Stimulated activated CD4-positive, alpha-beta T cell treated with anti-CD3 and anti-CD28 coated beads, Interleukin-2, amount 100 ng/mL, for 48 hours (primary cell): ENCODE measurements at places on chromosomes 1 and 21.

GRCh38 chr1:177880339-177880891, 89.4 kb downstream of the SEC16B start:
- no peak for DNase-seq

DNA sequence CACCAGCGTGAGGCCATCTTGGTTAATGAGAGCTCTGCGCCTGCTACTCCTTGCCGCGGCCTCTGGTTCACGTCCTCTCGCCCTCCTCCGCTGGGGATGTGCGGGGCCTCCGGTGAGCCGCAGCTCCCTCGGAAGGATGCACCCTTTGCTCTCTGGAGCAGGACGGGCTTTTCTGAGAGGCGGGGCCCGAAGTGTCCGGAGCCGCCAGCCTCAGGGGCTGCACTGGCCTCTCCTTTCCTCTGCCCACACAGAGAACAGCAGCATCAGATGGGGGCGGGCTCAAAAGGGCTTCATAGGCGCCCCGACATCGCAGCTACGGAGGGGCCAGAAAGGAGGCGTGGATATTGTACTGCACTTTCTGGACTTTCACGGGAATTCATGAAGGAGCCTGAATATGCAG, 284.7 kb downstream of the CAMTA1 start:
- DNase-seq, result no peak

- no peak for DNase-seq
Measured at GRCh38 chr1:111847466-111847865, 91.8 kb downstream of the DDX20 start.

DNA sequence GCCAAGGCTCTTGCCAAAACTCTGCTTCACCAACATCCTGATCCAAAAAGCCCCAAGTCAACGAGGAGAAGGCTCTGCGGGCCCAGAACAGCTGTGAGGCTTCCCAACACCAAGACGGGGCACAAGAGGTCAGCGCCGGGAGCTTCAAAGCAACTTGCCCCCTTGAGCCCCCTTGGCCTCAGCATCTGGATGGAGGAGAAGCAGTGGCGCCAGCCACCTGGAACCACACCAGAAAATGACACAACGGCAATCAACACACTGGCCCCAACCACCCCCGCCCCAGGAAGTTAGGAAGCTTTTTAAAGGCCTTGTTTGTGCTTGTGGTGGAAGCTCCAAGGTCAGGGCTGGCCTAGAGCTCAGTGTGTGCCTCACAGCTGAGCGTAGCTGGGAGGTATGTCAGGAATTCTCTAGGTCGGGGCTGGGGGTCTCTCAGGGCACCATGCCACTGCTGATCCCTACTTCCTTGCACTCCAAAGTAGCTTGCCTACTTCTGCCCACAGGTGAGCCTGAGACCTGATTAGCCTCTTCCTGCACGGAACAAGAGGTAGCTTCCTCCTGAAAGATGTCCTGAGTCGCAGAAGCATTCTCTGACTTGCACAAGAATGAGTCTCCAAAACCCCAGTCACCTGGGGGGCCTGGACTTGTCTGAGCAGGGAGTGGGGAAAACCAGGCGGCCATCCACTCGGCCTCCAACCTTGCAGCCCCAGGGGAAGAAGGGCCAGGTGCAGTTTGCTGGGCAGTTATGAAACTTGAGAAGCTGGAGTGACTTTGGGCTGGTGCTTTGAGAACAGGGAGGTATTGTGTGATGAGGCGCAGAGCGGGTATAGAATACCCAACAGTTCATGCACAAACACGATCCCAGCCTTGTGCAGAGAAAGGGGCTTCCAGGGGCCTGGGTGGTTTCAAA, 9.7 kb upstream of the SRP9 start:
- no peak for DNase-seq

- DNase-seq, result no peak
Measured at GRCh38 chr1:175947771-175948170, 204.4 kb upstream of the TNR start.

- DNase-seq, result no peak
Measured at GRCh38 chr1:84961316-84961715, 35.6 kb downstream of the MCOLN2 start.

DNA sequence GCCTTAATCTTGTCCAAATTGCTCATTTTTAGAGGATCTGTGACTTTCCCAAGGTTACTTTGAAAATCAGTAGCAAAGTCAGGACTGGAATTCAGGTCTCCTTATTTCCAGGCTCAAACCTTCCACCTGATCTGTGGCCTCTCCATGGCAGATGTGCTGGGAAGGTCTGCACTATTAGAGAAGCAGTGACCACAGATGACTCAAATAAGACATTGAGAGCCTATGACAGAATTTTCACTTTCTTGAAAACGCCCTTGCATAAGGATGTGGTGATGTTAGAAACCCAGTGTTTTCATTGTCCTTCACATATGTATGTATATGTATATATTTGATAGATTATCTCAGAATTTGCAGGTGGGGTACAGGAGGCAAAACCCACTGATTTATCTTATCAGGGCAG, 45.3 kb downstream of the TTC39A start:
- no peak for DNase-seq

DNA sequence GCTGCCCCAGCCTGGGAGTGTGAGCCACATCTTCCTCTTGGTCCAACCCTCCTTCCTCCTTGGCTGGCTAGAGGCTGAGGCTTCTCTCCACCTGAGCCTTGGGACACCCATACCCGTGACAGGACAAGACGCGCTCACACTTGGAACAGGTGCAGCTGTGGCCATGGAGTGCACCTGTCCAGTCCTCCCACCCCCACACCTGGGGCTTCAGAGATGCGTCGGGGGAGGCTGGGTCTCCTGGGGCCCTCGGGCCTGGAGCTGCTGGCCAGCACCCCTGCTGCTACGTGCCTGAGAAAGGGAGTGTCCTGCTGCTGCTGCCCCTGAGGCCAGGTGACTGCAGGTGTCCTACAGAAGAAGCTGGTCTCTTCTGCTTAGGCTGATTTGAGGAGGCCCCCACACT, 37.0 kb upstream of the TMEM52 start:
- DNase-seq, result no peak

DNA sequence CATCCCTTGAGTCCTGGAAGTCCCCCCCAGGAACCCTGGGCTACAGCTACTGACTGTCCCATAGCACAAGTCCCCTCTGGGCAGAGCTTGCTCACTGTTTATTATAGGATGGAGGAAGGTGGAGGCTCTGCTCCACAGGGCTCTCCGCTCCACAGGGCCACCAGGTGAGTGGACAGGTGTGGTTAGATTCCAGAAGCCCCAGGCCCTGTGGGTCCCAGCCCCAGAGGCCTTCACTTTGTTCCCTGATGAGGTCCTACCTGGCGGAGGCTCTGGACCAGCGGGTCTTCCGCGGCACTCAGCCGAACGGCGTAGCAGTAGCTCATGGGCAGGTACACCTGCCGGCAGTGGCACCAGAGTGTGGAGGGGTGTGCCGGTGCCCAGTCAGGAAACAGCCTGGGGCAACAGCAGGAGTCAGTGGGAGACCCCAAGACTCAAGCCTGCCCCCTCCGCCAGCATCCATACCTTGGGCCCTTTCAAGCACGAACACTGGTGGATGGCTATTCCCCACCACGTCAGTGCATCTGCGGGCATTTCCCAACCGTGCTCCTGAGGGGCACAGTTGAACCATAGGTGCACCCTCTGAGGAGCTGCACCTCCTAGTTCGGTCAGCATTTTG, 12.3 kb downstream of the LSS start:
- no peak for DNase-seq

GRCh38 chr1:30615076-30615795, 108.1 kb downstream of the MATN1 start:
- no peak for DNase-seq

DNA sequence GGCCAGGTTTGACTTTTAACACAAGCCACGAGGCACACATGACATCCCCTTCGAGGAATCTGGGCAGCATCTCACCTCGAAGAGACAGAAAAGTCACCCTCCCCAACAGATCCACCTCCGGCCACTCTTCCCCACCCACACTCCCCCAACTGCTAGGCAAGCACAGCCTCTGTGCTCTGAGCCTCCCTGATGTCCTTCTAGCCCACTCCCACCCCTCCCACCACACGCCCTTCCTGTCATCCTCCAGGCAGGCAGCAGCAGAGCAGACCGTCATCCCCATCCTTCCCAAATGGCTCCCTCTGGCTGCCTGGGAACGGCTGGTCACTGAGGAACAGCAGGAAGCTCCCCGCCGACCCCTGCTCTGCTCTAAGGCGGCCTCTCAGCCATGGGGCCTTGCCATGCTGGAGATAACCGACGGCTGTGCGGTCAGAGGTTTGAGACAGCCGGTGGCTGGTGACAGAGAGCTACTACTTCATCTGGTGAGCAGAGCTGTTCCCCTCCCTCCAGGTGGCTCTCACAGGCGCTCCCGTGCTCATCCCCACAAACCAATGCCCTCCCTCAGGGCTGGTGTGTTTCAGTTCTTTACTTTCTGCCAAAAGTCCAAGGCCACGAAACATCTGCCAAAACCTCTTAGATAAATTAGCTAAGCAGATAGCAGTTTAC, 25.6 kb downstream of the NPHP4 start:
- DNase-seq, result no peak

GRCh38 chr1:238789916-238790667, 596.3 kb upstream of the CHRM3 start:
- DNase-seq, result no peak

DNA sequence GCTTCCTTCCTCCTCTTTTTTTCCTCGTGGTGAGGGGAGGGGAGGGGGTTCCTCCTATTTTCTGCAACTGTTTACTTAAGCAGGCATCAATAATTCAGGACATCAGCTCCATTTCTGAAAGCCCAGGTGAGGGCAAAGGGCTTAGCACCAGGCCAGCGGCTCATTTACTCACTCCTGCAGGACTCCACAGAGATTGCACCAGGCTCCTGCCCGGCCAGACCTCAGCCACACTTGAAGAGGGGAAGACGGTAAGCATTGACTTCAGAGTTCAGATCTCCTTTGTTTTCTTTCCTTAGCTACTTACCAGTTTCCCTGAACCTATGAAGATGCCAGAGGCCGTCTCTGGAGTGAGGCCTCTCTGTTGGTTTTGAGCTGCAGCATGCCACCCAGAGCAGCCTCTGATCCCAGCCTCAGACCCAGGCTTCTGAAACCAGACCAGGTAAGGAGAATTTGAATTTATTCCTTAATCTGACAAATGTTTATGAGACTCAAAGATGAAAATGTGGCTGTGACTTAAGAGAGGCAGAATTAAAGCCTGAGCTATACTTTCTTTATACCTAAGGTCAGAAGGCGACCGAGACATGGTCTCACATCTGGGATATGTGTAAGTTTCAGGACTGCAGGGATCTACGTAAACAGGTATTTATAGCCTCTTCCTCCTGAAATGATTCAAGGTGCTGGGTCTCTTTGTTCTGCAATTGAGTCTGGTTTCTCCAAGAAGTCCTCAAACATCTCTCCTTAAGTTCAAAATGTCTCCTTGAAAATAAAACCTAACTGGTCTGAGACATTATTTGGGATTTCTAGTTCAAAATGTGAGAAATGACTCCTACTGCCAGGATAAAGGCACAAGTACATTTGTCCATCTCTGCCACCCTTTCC, 272.5 kb upstream of the RUNX1 start:
- DNase-seq, result no peak

GRCh38 chr1:39882152-39882551, 1.2 kb downstream of the TRIT1 start:
- DNase-seq, result no peak

DNA sequence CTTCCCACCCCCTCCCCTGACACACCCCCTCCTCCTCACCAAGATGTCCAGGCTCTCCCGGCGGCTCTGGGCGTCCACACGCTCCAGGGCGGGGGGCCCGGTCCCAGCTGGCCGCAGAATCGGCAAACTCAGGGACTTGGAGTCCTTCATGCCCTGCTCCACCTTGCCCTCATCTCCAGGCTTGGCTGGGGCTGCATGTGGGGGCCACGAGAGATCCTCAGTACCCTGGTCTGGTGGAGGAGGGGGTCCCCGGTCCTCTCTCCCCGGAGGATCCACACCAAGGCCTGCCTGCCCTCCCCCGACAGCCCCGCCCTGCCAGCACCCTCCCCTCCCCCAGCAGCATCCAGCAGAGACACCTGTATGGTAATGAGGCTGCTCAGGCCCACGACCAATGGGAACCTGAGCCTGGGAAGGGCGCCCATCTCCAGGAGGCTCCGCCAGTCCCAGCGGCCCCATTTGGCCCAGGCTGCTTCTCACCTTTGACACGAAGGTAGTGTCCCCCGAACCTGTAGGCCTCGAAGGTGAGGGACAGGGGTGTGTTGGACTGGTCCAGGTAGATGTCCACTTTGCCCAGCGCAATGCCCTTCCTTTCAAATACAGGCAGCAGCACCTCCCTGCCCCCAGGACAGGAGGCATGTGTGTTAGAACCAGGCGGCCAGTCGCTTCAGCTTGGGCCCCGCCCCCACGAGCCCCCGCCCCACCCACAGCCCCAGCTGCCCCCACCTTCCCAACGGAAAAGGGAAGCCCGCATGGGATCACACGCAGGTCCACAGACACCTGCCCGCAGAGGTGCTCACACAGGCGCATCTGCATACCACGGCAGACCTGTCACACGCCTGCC, 8.2 kb upstream of the TNFRSF25 start:
- DNase-seq, result no peak

GRCh38 chr1:33268457-33268856, 12.2 kb downstream of the ZNF362 start:
- no peak for DNase-seq

- DNase-seq, result no peak
Measured at GRCh38 chr1:14113841-14114567, 414.0 kb downstream of the PRDM2 start.

DNA sequence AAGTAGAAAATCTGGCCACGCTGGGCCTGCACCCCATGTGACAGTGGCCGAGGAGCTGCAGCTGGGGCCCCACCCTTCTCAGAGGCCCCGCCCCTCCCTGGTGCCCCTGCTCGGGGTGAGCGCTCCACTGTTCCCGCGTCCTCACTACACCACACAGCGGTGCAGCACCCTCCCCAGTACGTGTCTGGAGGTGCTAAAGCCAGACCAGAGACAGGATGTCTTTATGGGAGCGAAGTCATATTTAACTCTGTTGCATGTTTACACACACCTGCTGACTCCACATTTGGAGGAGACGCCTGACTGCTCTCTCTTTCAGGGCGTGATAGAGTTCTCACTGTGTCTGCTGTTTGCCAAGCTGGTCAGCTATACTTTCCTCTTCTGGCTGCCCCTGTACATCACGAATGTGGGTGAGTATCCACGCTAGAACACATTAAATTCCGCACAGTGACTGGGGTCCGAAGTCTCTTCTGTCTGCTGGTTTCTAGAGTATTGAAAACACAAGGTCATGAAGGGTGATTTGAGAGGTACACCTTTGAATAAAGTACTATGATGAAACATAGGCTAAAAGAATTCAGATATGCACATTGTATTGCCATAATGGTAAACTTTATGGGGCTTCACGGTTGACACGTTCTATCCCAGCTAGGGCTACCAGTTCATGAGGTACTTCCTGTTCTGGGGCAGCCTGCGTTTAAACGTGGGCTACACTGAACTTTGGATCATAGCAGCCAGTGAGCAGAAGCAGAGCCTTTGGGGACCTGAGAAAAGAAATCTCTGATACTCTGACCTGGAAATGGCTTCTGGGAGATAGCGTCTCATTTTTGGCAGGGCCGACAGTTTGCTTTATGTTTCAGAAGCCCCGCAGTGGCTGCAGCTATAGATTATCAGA, 48.4 kb downstream of the SLC37A1 start:
- DNase-seq, result no peak

DNA sequence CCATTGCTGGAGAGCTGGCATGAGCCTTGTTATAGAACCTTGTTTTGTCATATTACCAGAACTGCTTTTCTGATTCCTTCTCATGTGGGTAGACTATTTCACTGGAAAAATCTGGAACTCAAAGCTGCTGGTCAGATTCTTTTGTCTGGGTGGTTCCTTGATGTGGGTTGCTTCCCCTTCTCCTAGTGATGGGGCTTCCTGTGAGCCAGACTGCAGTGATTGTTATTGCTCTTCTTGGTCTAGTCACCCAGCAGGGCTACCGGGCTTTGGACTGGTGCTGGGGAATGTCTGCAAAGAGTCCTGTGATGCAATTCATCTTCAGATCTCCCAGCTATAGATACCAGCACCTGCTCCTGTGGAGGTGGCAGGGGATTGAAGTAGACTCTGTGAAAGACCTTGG, 59.4 kb downstream of the GPR137B start:
- no peak for DNase-seq
